Stimulated activated naive CD8-positive, alpha-beta T cell treated with anti-CD3 and anti-CD28 coated beads, Interleukin-15, Interleukin-2, amounts not matched to agents 100 U/mL and 50 U/mL, for 24 hours (primary cell): ENCODE measurements at places on chromosomes 3 and 15.

DNA sequence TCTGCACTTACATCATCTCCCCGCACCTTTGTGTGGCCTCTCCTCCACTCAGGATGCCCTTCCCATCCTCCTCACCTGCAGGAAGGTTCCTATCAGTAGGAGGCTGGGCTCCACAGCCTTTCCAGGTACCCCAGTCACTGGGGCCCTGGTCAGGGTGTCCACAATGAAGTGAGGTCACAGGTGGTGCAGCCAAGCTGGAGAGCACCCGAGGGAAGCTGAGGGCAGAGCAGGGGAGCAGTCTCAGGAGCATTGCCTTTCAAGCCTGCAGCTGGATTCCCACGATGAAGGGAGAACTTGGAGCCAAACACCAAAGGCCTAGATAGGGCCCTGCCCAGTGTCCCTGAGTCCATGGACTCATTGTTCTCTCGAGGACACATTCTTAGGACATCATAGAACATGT, 23.6 kb downstream of the MGLL start:
- no peak for DNase-seq

GRCh38 chr15:64642875-64643274, 132.5 kb downstream of the RBPMS2 start:
- DNase-seq = no peak

- no peak for DNase-seq
These were observed 105.9 kb upstream of the AKAP13 start for GRCh38 chr15:85274315-85275050.

DNA sequence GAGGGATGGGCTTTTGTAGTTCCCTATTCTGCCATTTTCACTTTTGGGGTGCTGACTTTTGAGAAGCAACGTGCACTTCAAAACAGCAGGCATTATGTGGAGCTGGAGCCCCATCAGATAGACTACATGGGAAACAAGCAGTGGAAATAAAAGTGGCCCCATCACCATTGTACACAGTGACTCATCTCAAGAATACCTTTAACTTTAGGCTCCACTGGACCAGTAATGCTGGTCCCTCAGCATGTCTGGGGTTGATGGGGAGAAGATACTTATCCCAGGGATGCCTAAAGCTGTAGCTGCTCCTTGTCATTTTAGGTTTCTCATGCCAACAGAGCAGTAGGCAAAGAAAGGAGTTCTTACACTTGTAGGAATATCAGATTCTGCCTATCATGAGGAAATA, 45.0 kb downstream of the LSM3 start:
- no peak for DNase-seq

DNA sequence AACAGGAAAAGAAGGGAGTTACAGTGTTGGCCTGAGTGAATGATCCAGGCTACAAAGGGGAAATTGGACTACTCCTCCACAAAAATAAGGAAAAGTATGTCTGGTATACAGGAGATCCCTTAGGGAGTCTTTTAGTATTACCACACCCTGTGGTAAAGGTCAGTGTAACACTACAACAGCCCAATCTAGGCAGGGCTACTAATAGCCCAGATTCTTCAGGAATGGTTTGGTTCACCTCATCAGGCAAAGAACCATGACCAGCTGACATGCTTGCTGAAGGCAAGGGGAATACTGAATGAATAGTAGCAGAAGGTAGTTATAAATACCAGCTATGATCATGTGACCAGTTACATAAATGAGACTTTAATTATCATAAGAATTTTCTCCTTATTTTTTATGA, 372.6 kb upstream of the ATP11B start:
- no peak for DNase-seq

DNA sequence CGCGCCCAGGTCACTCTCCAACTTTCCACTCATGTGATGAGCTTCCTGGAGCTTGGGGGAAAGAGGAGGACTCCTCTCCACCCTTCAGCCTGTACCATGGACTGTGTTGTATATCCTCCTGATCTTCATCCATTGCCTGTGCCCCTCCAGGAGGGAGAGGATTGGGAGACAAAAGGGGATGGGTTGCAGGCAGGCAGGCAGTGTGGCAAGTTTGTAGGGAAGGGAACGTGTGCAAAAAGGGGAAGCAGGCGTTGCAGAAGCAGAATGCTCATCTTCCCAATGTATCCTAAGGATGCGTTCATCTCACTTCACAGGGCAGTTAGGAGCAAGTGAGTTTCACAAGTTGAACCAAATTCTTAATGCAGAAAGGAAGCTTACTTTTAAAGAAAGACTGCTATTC, 28.1 kb upstream of the GHSR start:
- no peak for DNase-seq

GRCh38 chr15:91289324-91289723, 189.3 kb downstream of the SV2B start:
- no peak for DNase-seq

- DNase-seq = peak; percentile 13
These were observed at the start of gene MEGF11 for GRCh38 chr15:66253418-66254088. Gene MEGF11 (minus strand): TSS chr15:66253750. CDS start chr15:66128403, 125,347 bp downstream.

- no peak for DNase-seq
These were observed 533.9 kb downstream of the TBL1XR1 start for GRCh38 chr3:176663387-176663786.

DNA sequence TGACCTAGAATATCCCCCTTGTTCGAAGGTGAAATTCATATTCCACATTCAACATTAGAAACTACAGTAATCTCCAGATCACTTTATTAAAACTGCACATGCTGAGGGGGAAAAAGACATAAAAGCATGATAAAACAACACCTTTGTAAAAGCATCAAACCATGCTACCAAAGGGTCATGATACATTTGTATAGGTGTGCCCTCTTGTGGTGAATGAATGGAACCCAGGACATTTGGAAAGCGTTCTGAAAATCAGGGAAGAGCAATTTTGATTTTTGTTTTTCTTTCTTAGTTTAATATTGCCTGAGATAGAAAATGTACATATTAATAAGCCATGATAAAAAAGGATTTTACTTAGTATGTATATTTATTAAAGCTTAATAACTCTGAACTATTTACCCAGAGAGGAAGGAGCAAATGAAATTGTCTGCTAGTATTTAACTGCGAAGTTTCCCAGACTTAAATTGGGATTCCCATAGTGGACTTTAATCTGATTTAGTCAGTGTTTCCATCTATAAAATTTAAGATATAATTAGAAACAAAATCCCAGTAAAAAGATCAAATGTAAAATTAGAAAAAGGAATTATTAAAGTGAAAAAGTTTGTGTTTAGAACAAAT, 105.8 kb upstream of the ARL6 start:
- DNase-seq = no peak

GRCh38 chr3:180478695-180479094, 123.3 kb upstream of the TTC14 start:
- no peak for DNase-seq

DNA sequence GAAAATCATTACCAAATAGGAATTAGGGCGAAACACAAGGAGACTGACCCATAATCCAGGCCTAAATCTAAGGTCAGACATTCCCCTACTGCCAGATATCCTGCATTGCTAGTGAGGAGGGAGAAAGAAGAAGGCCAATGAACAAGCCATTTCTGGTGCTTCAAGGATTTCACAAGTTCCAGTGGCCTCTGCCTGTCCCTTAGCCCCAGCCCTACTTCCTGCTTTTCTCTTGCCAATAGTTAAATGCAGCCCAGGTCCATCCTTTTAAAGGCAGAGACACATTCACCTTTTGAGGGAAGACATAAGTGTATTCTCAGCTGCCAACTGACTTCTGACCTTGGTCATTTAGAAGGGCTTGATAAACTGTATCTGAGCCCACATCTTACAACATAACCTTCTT, 135.8 kb downstream of the ZNF621 start:
- DNase-seq = no peak

DNA sequence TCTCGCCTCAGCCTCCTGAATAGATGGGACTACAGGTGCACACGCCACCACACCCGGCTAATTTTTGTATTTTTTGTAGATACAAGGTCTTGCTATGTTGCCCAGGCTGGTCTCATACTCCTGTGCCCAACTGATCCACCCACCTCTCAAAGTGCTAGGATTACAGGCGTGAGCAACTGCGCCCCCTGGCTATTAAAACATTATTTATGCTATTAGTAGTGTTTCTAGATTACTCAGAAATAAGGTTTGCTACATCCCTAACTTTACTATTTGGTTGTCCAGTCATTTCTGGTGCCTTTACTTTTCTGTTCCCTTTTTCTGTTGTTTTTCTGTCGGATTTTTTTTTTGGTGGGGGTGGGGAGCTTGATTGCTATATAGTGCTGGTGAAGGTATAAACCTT, 393.6 kb upstream of the TPM1 start:
- no peak for DNase-seq

DNA sequence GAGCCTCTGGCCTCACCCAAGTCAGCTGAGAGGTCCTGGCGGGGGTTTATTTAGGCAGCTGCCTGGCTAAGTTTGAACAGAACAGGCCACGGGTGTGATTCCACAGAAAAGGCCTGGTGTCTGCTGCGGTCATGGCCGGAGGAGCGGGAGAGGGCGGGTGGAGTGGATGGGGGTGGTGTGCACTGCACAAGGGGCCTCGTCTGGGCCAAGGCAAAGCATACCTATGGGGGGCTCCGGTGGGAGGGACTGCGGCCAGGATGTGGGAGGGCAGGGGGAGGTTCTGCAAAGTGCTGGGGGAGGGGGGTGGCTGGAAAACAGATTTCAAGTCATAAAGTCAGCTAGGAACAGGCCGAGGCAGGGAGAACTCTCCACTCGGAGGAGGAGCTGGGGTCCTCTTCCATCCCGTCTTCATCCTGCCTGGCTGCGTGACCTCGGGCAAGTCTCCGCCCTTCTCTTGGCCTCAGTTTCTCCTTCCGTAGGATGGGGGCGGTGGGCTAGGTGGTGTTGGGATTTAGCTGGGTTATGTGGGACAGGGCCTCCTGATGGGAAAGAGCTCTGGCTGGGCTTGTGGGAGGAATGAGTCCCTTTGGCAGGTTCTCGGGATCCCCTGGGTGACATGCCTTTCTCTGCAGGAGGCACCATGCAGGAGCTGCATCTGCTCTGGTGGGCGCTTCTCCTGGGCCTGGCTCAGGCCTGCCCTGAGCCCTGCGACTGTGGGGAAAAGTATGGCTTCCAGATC, 878 bp downstream of the ISLR start:
- no peak for DNase-seq

- DNase-seq = no peak
These were observed 2.2 kb downstream of the DNAJC19 start for GRCh38 chr3:180987344-180987743.

- DNase-seq = no peak
These were observed 530 bp upstream of the PCOLCE2 start for GRCh38 chr3:142889212-142890014.

DNA sequence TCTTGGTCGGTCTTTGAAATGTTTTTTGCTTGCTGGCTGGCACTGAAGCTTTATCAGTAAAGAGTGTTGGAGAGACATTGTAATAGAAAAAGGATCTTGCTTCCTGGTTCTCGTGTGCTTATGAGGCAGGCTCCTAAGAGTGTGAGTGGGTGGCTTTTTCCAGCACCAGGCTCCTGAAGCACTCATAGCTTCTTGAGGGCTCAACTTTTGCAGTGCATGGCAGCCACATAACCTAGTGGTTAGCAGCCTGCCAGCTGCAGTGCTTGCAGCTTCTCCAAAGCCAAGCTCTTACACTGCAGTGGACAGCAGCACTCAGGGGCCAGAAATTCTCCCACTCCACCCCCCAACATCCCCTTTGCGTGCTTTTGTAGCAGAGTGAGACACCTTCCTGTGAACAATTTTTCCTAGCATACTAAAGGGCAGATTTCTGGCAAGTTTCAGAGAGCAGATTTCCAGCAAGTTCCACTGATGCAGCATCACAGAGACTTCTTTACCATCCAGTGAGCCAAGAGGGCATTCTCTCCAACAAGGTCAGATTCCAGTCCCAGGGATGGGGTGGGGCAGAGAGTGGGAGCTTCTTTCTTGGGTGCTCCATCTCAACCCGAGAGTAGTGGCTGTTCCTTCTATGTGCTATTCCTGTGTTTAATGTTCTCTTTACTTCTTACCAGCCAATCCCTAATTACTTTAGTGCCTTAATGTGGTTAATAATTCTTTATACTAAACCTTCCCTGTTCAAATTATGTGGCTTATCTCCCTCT, 15.8 kb upstream of the ARHGEF26 start:
- DNase-seq = no peak

- no peak for DNase-seq
These were observed 70.2 kb upstream of the DGKG start for GRCh38 chr3:186432189-186432588.

GRCh38 chr3:64382153-64382552, 156.9 kb upstream of the PRICKLE2 start:
- no peak for DNase-seq

- no peak for DNase-seq
These were observed 310.4 kb upstream of the NR2F2 start for GRCh38 chr15:96020133-96020532.

- DNase-seq = peak; percentile 21
These were observed 603 bp downstream of the SCAPER start for GRCh38 chr15:76904461-76905012.

- DNase-seq = no peak
These were observed 154.2 kb downstream of the MECOM start for GRCh38 chr3:169509359-169509758.

DNA sequence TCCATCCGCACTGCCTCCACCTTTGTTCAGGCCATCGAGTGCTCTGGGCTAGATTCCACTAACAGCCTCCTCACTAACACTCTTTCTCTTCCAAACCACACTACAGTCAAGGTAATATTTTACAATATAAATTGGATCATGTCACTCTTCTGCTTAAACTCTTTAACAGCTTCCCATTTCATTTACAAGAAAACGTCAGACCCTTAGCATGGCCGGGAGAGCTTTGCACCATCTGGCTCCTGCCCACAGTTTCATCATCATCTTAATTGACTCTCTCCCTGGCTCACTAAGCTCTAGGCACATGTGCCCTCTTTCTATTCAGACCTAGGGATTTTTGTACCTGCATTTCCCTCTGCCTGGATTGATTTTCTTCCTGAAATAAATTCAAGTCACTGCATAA, 354.7 kb downstream of the FGF12 start:
- DNase-seq = no peak

GRCh38 chr15:85445361-85445760, 65.0 kb downstream of the AKAP13 start:
- DNase-seq = no peak

- no peak for DNase-seq
These were observed 77.8 kb upstream of the FAM98B start for GRCh38 chr15:38376081-38376480.

- DNase-seq = no peak
These were observed 38.6 kb downstream of the MOBP start for GRCh38 chr3:39505866-39506742.

DNA sequence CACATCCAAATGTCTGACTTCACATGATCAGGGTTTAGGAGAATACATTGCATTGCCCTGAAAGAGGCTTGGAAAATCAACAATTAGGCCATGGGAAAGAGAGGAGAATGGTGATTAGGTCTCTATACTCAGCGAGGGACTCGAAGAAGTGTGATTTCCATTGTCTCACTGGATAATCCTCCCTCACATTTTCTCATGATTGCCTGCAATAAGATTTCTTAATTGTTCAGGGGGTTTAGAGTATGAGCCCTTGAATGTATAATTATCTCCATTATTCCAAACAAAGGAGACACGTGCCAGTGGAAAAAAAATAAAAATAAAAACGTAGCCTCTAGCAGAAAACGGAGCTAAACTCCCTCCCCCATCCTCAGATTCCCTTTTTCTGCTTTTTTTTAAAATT, 173.2 kb downstream of the TPRG1 start:
- DNase-seq = no peak

GRCh38 chr3:182937293-182938051, 42.9 kb downstream of the DCUN1D1 start:
- no peak for DNase-seq
